NCI-H2171 (cell line): ENCODE measurements at places on chromosomes 5 and 9.

DNA sequence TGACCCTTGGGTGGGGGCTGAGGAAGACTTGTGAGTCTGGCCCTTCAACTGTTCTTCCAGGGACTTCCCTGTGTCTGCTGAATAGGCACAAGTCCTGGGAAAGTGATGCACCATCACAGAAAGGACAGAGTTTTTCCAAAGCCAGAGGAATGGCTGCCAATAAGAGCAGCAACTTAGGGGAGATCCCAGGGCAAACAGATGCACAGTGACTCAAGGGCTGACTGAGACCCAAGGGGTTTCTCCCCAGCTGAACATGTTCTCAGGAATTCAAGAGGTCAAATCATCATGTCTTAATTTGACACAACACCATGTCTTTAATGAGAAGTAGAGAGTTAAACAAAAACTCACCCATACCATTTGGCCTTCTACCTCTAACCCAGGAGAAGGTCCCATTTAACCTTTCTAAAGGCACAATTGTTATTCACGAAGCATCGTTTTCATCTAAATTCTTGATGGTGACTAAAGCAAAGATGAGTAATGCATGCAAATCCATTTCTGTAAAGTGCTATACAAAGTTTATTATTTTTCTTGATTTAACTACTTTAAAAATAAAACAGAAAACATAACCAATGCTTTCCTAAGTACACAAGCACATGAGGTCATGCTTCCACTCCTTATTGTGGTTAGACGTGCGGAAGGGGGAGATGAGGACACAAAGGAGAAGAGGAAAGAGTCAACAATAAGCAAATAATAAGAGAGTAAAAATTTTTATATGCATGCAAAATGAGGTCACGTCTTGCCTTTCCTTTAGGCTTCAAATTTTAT is 324.1 kb downstream of the PLK2 start:
- no peak for DNase-seq

DNA sequence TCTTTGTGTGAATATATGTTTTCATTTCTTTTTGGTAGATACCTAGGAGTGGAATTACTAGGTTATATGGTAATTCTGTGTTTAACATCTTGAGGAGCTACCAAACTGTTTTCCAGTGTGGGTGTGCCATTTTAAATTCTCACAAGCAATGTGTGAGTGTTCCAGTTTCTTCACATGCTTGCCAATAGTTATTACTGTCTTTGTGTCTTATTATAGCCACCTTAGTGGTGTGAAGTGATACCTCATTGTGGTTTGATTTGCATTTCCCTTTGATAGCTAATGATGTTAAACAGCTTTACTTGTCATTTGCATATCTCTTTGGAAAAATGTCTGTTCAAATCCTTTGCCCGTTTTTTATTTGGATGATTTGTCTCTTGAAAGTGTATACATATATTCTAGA is 513.0 kb downstream of the TMEM38B start:
- no peak for DNase-seq

DNA sequence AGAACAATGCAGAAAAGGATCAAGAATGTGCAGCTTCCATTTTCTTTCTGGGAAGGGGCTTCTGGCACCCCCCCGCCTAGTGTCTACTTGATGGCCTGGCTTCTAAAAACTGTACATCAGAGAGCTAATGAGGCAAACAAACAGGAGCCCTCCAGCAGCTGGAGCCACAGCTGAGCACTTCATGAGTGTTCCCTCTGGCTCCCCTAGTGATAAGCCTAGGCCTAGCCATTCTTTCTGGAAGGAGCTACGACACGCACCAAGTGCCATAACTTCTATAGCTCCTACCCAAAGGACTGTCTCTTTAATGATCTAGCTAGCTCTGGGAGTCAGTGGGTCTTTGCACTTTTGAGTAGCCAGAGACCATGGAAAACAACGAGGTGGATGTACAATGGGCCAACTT is 66.1 kb downstream of the DNAH5 start:
- DNase-seq, result peak; percentile 39

DNA sequence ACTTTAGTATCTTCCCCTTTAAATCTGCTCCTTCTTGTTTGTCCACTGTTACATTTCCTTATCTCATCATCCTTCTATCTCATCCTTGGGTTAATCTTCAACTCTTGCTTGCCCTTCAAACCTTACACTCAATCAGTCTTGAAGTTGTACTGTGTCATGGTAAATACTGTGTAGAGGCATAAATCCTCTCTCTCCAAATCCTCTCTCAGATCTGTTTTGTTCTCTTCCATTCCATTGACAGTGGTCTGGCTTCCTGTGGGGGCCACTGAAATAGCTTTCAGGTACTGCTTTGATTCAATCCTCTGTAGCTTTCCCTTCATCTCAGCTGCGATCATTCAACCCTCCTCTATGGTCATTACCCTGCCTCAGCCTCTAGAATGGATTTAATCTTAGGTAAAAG is 104.0 kb downstream of the PLCXD3 start:
- DNase-seq, result no peak

- DNase-seq, result peak; percentile 32
Measured at GRCh38 chr9:113409883-113410206, 630 bp downstream of the POLE3 start.

GRCh38 chr5:60821488-60822284 is 22.4 kb downstream of the ELOVL7 start:
- no peak for DNase-seq
